NCI-H1105 treated with DMSO at 0.1 percent for 48 hours (cell line): ENCODE measurements at places on chromosomes 6 and 20.

GRCh38 chr6:100234625-100235024 lies 230.1 kb downstream of the SIM1 start:
- DNase-seq = no peak

DNA sequence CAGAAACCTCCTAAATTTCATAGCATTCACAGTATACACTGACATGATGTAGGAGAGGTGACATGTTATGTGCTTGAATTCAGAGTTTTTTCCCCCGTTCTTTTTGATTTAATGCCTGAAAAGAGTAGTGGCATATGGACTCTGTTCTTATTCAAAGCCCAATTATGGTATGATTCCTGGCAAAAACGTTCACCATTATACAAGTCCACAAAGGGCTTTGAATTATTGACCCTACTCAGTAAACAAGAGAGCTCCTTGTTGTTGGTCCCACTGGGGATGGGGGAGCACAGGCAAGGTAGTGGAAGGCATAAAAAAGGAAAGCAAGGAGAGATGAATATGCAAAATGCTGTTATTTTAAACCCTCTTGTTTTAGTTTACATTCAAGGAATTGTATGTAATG lies 136.0 kb upstream of the AHI1 start:
- DNase-seq = no peak

DNA sequence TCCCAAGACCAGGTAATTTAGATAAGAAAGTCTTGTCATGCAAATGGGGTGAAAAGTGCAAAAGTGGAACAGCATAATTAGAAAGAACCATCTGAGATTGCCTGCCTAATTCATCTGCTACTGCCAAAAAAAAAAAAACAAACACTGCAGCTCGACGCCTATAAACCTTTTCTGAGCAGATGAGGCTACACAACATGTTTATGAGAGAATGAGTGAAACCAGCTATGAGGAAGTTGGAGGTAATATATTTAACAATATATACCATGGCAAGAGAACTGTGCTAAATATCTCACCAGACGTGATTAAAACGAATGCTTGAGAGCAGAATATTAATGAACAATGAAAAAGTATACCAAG lies 50.0 kb downstream of the LAMA4 start:
- no peak for DNase-seq

- no peak for DNase-seq
Measured at GRCh38 chr6:5180636-5181035, 80.1 kb downstream of the LYRM4 start.

DNA sequence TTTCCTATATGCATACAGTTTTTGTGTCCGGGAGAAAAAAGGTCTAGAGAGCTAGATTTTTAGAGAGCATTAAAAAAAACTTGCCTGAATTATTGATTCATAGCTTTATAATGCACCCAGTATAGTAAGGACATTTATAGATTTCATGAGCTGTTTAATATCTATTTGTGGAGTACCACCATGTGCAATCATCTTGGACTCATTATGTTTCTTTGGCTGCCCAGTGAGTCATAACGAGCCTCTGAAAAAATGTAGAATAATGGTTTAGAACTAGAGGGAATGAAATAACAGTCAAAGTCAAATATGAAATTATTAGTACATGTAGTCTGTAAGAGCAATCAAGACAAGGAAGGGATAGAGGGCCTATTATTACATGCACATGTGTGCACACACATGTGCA lies 350.0 kb downstream of the CD83 start:
- DNase-seq = no peak
